Right ventricle myocardium superior (tissue), 1 donor: ENCODE measurements at places on chromosomes 12 and 14. TPM values are rescaled to one million over a fixed set of nuclear protein-coding genes. Genes with fewer than 3 reads are reported as not detected.

Gene KLRF1
- 0.30 TPM for total RNA-seq

Gene CCER1
- not detected for total RNA-seq

Gene IL23A
- total RNA-seq, result not detected

Gene ERBB3
- 4.8 TPM for total RNA-seq

Gene CCNB1IP1
- 41.1 TPM for total RNA-seq

Gene CLEC6A
- total RNA-seq, result not detected

Gene LAG3
- 0.22 TPM for total RNA-seq

Gene TEX52
- not detected for total RNA-seq

Gene SLC2A14
- total RNA-seq, result not detected

Gene KRT75
- not detected for total RNA-seq

Gene NTS
- total RNA-seq, result not detected

Gene KRT74
- total RNA-seq, result not detected

Gene C12orf43
- total RNA-seq, result 7.2 TPM

Gene KRT2
- not detected for total RNA-seq

GRCh38 chr12:29147731-29148595, 1.1 kb upstream of the FAR2 start:
- peak; percentile 59 for DNase-seq

DNA sequence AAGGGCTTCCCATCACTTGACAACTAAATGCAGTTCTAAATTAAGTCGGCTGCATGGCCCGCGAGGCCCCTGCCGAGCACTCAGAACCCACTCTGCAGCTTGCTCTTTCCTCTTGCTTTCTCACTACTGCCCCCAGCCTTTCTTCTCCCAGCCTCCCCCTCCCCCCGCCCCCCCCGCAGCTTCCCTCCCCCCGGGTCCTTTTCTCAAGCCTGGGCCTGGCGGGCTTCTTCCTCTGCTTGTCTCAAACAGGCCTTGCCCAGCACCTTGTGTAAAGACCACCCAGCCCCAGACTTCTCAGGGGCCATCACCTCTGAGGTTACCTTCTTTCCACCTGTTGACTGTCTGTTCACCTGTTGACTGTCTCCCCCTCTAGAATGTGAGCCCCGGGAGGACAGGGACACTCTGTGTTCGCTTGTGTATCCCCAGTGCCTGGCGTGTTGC, 1.1 kb downstream of the CYP46A1 start:
- no peak for DNase-seq

GRCh38 chr12:31491841-31492598, 98.9 kb downstream of the DENND5B start:
- no peak for DNase-seq

- no peak for DNase-seq
Measured at GRCh38 chr12:10018386-10018785, 8.0 kb downstream of the CLEC12B start.

DNA sequence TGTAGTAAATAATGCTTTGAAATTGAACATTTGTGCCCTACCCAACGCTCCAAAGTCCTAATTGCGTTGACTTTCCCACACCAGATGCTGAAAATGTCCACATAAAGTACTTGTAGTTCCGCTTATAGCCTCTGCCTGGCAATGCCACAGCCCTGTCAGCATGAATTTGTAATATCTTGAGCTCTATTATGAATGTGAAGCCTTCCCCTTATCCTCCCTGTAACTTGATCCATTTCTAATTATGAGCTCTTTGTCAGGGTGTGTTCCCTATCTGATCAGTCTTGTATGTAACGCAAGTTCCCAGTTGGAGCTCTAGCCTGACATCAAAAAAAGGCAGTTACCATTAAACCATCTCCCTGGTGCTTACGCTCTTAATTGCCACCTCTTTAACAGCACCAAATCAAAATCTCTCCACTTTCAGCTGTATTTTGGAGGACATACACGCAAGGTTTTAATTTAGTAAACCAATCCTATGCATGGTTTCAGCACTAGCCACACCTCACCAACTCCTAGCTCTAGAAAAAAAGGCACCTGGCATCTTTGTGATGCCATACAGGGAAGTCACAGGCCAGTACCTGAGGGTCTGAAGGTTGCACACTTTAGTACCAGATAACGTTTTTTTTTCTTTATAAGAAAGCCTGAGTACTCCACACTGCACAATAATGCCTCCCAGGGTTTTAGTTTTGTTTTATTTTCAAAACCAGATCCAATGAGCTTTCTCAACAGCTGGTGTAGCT, 69.3 kb downstream of the EEA1 start:
- DNase-seq, result no peak

DNA sequence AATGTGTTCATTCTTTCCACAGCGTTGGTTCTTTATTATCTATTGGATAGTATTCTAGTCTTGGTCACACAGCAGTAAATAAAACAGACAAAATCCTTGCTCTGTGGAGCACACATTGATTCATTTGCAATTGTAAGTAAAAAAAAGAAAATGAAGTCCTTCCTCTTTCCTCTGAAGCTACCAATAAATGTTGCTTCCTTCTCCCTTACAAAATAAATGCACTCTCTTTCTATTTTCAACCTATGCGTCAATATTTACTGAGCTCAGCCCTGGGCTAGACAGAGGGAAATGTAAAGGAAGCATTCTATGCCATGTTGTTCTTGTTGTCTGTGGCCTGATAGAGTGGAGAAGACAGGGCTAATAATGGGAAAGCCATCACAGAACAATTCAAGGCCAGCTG, 2.9 kb downstream of the ABHD12B start:
- DNase-seq, result no peak

DNA sequence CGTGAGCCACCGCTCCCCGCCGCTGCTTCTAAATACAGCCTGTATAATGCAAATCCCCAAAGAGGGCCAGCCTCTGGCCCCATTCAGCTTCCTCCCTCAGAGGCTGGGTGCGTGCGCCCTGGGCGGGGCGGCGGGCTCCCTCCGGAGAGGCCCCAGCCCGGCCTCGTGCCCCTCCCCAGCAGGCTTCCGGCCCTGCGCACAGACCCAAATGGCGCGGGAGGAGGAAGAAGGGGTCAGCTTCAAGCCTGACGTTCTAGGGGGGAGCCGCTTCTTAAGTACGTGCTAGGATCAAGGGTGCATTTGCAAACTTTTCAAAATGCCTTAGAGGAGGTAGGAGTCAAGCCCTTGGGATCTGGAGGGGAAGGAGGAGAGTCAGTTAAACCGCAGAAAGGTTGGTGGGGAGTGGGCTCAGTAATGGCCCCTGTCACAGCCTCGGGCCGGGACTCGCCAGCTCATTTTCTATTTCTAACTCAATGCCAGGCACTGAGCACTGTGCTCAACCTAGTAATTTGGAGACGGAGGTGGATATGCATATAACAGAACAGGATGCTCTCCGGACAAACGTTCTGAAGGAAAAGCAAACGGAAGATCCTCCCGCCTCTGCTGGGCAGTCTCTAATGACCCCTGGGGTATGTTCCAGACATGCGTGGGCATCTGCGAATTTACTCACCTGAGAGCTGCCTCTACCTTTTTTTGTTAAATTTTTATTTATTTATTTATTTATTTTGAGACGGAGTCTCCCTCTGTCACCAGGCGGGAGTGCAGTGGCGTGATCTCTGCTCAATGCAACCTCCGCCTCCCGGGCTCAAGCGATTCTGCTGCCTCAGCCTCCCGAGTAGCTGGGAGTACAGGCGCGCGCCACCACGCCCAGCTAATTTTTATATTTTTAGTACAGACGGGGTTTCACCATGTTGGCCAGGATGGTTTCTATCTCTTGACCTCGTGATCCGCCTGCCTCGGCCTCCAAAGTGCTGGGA, 32.3 kb downstream of the NINJ2 start:
- DNase-seq, result peak; percentile 84

DNA sequence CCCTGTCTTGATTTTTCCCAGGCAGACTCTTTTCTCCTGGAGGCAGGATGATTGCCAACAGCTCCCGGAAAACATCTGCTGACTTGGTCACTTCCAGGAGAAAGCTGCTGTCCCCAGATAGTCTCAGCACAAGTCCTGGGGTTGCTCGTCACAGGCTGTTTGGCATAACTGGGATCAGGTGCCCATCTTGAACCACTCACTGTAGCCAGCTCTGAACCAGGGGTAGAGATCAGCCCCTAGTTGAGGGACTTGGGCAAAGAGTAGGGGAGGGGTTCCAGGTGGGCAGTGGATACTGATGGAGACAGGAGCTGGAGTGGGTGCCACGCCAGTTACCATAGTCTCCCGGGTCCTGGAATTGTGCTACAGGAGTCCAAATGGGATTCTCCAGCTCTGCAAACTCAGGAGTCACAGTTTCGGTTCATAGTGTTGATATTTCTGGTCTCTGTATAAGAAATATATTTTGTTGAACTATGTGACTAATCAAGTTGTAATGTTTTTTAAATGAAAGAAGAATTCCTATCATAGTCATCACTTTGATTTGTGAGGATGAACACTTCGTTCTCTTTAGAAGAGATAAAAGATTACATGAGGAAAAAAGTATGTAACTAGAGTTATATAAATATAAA, 1154.5 kb downstream of the AACS start:
- no peak for DNase-seq

DNA sequence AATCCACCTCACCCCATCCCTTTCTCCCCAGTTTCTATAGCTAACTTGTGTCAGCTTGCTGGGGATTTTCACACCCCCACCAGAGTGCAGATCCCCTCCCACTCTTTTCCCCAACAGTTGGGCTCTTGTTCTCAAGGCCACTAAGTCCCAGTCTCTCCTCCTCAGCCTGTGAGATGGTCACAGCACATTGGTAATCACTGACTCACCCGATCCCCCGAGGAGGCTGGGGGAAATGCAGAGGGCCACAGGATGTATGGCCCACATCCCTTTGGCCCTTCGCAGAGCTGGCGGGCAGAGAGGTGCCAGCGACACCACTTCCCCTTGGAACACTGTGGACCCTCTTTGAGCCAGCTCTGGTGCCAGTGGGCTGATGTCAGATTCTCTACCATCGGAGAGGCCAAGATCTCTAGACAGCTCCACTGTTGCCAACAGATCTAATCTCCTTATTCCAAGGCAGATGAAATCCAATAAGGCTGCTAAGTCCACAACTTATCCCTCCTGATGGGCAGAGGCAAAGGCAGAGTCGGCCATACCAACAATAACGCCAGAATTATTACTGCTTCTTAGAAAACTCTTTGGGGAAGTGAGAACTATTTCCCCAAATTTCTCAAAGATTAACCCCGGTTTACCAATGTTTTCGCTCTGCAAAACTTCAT, 1.6 kb downstream of the FMNL3 start:
- DNase-seq, result peak; percentile 52

DNA sequence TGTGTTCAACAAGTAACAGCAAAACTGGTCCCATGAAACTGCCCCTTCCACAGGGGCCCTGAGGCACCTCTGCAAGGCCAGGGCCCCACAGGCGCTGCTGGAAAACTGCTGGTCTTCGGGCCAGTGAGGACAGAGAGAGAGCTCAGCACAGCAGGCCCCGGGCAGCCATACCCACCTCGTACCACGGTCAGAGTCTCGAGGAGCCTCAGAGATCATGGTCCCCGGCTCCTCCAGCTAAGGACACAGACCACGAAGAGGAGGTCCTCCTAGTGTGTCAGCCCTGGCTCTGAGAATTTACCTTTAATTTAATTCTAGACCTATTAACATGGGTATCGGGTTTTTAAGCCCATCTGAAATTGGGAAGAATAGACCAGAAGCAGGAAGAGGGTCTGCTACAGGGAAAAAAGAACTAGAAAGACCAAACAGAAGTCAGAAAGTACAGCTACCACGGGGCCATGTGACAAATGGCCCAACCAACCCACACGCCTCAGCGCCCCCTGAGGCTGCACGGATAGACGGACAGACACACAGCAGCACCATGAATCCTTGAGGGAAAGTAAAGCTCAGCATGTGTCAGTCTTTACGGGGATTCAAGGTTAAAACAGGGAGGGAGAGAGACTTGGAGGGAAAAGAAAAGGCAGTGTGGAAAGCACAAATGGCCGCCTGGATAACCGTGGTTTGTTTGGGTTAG, 22.9 kb downstream of the ANKRD9 start:
- DNase-seq, result peak; percentile 38

DNA sequence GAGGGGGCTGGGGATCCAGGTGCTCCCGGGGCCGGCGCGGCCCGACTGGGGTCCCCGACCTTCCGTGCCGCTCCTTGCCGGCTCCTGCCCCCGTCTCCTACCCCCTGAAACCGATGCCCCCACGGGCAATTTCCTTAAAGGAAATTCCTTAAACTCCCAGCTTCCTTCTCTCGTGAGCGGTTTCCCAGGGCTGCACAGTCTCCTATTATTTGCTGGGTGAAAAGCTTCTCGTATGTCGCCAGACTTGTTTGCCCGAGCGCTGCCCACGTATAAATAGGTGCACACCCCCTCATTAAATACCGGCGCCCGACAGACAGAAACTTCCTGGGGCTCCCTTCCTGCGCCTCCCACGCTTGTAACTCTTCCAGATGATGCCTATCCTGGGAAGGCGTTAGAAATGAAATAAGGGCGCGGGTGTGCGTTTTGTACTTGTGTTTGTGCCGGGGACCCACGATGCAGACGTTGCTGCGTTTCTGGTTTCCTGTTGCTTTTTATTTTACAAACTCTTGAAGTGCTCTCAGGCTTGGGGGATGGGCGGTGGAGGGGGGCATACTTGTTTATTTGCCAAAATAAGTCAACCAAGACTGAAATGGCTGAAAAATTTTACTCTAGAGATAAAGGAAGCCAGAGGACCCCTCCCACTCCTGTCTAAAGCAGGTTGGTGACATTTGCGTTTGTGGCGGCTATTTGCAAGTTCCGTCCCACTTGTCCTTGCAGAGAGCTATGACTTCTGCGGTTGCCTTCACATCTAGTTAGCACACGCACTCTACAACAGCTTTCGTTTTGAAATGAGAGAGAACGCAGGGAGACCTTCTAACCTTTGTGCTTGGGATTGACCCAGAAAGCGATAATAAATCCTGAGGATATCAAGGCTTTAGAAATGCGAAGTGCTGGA, 1.0 kb downstream of the HIP1R start:
- peak; percentile 42 for DNase-seq

GRCh38 chr12:120370343-120371243, 1.6 kb upstream of the MSI1 start:
- no peak for DNase-seq

DNA sequence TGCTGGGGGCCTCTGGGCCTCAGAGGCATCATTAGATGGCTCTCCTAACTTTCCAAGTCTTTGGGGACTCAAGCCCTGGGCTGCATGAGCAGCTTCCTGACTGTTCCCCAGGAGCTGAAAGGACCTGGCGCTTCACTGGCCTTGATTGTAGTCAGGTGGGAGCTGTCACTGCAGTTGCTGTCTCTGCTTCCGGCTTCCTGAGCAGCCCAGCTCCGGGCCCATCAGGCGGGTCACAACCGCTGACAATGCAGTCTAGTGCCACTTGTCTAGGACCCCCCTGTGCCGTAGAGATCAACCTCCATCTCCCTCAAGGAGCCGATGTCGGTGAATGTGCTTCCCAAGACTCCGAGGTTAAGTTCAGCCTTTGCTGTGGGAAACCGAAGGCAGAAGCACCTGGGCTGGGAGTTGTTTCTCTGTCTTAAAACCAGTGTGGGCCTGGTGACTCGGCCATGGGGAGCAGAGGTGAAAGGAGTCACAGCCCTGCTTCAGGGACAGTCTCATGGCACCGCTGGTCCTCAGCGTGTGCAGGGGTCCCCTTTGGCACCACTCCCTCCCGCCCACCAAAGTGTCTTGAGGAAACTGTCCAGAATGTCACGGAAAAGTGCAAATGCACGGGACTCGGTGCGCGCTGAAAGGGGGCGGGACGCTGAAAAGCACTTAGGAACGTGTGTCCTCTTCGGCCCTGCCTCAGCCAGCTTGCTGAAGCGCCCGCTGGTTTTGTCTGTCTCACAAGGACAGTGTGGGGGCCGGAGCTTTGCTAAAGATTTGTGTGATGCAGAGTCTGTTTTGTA, 44.8 kb downstream of the PRIMA1 start:
- DNase-seq, result no peak

- DNase-seq, result no peak
Measured at GRCh38 chr12:128383357-128383937, 116.5 kb downstream of the TMEM132C start.

- DNase-seq, result no peak
Measured at GRCh38 chr14:89232265-89233070, 184.6 kb downstream of the FOXN3 start.
